Bronchial smooth muscle cell (primary cell): ENCODE measurements at places on chromosomes 3 and 15. TPM values are rescaled to one million over a fixed set of nuclear protein-coding genes. Genes with fewer than 3 reads are reported as not detected.

Gene ARID3B
- 0.95 and 1.0 TPM in 2 replicates for total RNA-seq

Gene ADPRH
- total RNA-seq = 1.0 and 1.7 TPM in 2 replicates

Gene MB21D2
- total RNA-seq = 3.5 and 5.1 TPM in 2 replicates

Gene WDR93
- total RNA-seq = 0.09 and 0.16 TPM in 2 replicates

Gene SH2D7
- not detected in 2 replicates for total RNA-seq

Gene DUOXA2
- total RNA-seq = not detected in 2 replicates

Gene CHL1
- under 0.01 and 16.2 TPM in 2 replicates for total RNA-seq

Gene LRIG1
- 46.2 and 77.3 TPM in 2 replicates for total RNA-seq

Gene MCF2L2
- total RNA-seq = 0.09 and 0.32 TPM in 2 replicates

Gene GREM1
- 66.7 and 213 TPM in 2 replicates for total RNA-seq

Gene PLXNA1
- total RNA-seq = 25.5 and 45.9 TPM in 2 replicates

Gene CYP1A1
- total RNA-seq = 0.09 and 0.32 TPM in 2 replicates

Gene PLA2G4D
- not detected in 2 replicates for total RNA-seq

Gene WDR53
- 4.9 and 7.7 TPM in 2 replicates for total RNA-seq

Gene ALDH1A3
- 80.7 and 213 TPM in 2 replicates for total RNA-seq

Gene TMEM108
- total RNA-seq = not detected in 2 replicates

Gene GRAMD1C
- total RNA-seq = 4.9 and 6.8 TPM in 2 replicates

Gene RBM15B
- 24.3 and 28.3 TPM in 2 replicates for total RNA-seq

Gene LCTL
- 1.0 and 6.0 TPM in 2 replicates for total RNA-seq

Gene CCRL2
- 0.16 TPM in 1 of 2 replicates, not detected in the other for total RNA-seq

Gene OXSR1
- total RNA-seq = 13.1 and 18.4 TPM in 2 replicates

Gene CKMT1B
- total RNA-seq = not detected in 2 replicates

Gene FNDC3B
- 52.3 and 64.4 TPM in 2 replicates for total RNA-seq

Gene AMIGO3
- under 0.01 and 0.34 TPM in 2 replicates for total RNA-seq

Gene TMA7
- total RNA-seq = 256 and 553 TPM in 2 replicates

Gene SKIC8
- 68.8 and 77.1 TPM in 2 replicates for total RNA-seq

Gene ST8SIA2
- not detected in 2 replicates for total RNA-seq

Gene LYZL4
- total RNA-seq = not detected in 2 replicates

Gene CGNL1
- 0.16 and 0.26 TPM in 2 replicates for total RNA-seq

Gene RYR3
- total RNA-seq = under 0.01 TPM in 2 replicates

Gene FYTTD1
- total RNA-seq = 21.8 and 26.3 TPM in 2 replicates

Gene CASR
- total RNA-seq = not detected in 2 replicates

Gene MYO5A
- 17.7 and 27.4 TPM in 2 replicates for total RNA-seq

Gene ZCWPW2
- 0.69 and 1.1 TPM in 2 replicates for total RNA-seq

Gene LMCD1
- total RNA-seq = 2.8 and 2.9 TPM in 2 replicates

Gene CFAP100
- not detected in 2 replicates for total RNA-seq

Gene C3orf22
- not detected in 2 replicates for total RNA-seq

Gene CAMK2N2
- total RNA-seq = 0.16 TPM in 1 of 2 replicates, not detected in the other

Gene ADGRG7
- total RNA-seq = not detected in 2 replicates

Gene RARB
- total RNA-seq = 3.1 and 11.7 TPM in 2 replicates

Gene MITF
- 16.2 and 16.7 TPM in 2 replicates for total RNA-seq

Gene SLC38A3
- not detected in 2 replicates for total RNA-seq

Gene MKRN3
- total RNA-seq = 0.09 and 0.32 TPM in 2 replicates

Gene EMC7
- total RNA-seq = 24.1 and 35.1 TPM in 2 replicates

Gene OXSM
- 8.8 and 9.0 TPM in 2 replicates for total RNA-seq

Gene ARHGAP31
- 2.7 and 3.3 TPM in 2 replicates for total RNA-seq

Gene UQCC5
- 8.9 and 13.4 TPM in 2 replicates for total RNA-seq

Gene SLC12A1
- total RNA-seq = under 0.01 TPM in 1 of 2 replicates, not detected in the other

Gene DPPA2
- total RNA-seq = not detected in 2 replicates

Gene DTWD1
- 31.9 and 41.8 TPM in 2 replicates for total RNA-seq

Gene CMTM6
- 43.4 and 66.0 TPM in 2 replicates for total RNA-seq

Gene WNT5A
- 7.3 and 16.4 TPM in 2 replicates for total RNA-seq

Gene CYP1A2
- total RNA-seq = not detected in 2 replicates
